ENCODE measurements at places on chromosomes 7 and 10.

GRCh38 chr7:51217804-51218203 is 98.8 kb downstream of the COBL start:
- no peak for DNase-seq

DNA sequence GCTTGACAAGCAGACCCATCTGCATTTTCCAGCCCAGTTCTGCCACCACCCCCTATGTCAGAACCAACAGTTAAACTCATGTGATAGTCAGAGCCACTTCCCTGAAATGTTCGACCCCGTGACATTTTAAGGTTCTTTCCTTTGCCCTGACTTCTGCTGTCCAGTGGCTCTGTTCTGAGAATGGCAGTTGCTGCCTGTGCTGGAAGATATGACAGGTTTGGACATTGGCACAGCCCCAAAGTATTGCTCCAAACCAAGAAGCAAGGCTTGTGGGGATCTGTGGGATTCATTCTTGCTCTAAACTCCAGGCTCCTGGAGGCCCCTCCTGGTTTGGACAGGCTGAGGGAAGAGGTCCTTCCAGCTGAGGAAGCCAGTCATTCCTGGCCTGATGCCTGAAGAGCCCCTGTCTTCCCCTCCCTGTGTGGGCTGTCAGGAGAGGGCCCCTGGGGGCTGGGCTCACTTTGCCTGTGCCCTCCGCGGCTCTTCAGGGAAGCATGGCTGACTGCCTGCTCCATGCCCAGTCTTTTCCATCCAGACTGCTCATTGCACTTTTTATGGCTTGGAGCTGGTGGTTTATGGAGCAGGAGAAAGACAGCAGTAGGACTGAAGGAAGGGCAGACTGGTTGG is 138.0 kb downstream of the CDH23 start:
- DNase-seq = no peak

- DNase-seq = no peak
Observed at GRCh38 chr10:14192746-14193145, 138.0 kb downstream of the FRMD4A start.

GRCh38 chr7:130429019-130429418 is 11.8 kb downstream of the CEP41 start:
- DNase-seq = no peak

DNA sequence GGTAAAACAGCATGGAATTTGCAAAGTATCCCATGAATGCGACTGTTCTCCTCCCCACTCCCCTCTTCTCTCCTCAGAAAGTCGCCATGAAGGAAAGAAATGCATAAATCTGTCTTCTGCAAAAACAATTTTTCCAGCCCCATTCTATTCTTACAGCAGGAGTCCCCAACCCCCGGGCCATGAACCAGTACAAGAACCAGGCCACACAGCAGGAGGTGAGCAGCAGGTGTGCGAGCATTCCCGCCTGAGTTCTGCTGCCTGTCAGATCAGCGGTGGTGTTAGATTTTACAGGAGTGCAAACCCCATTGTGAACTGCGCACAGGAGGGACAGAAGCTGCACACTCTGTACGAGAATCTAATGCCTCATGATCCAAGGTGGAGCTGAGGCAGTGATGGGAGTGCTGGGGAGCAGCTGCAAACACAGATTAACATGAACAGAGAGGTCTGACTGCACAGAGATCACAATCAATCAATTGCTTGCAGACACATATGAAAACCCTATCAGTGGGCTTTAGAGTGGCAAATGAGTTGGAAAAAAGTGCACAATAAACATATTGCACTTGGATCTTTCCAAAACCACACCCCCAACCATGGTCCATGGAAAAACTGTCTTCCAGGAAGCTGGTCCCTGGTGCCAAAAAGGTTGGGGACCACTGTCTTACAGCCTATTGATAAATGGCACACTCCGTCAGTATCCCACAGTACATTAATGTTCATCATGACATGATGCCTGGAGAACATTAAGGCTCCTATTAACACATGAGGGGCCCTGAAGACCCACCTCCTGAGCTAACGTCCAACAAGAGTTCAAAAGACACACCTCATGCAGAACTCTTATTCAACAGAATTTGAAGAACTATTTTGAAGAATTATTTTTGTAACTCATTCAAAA is 205.0 kb downstream of the PTPRN2 start:
- no peak for DNase-seq

DNA sequence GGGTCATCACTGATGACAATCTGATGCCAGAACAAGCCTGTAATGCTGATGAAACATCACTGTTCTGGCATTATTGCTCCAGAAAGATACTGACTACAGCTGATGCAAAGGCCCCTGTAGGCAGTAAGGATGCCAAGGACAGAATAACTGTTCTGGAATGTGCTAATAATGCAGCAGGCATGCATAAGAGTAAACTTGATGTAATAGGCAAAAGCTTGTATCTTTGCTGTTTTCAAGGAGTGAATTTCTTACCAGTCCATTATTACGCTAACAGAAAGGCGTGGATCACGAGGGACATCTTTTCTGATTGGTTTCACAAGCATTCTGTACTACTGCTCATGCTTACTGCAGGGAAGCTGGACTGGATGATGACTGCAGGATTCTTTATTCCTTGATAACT is 18.7 kb downstream of the LCOR start:
- peak; percentile 87 for DNase-seq

DNA sequence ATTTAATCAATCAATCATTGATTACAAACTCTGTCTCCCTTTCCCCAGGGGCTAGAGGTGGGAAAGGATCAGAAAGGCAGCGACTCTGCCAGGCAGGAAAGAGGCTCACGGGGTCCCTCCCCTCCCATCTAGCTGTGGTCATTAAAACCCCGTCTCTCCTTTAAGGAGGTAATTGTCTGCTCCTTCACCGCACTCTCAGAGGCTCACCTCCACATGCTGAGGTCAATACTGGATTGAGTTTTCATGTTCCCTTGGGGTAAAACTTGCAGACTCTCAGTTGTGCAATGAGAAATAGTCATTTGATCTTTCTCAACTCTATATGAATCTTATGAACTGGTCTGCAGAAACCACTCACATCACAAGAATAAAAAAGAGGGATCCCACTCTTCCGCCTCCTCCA is 368.8 kb downstream of the ADRA2A start:
- DNase-seq = no peak

- no peak for DNase-seq
Observed at GRCh38 chr10:35640474-35640873, 1.6 kb downstream of the FZD8 start.

DNA sequence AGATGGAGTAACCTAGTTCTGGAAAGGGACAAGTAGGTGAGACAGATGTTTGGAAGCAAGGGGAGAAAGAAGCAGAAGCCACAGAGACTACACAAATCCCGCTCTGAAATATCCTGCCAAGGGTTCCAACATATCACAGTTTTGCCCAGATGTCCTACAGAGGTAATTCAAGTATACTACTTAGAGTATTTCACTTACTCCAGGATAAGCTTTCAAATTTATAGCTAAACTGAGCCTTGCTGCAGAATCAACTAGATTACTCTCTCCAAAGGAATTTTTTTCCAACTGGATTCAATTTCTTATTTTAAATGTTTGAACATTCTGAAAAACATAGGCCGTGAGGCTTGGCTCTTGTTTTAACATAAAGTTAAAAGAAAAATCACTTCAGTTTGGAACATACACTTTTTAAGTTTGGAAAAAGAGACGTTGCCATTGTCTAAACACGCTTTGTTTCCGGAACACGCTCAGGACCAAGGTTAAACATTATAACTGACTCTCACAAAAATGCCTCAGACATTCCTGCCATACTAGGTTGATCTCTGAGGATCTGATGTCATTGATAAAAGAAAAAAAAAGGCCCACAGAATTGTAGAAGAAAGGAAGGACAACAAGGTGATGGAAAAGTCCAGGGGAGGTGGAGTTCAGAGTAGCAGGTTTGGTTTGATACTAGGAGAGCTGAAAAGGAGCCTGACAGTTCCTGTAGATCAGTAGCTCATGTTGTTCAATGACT is 74.8 kb downstream of the FAM185A start:
- DNase-seq = no peak

GRCh38 chr10:49140304-49141177 is 6.7 kb upstream of the FAM170B start:
- peak; percentile 56 for DNase-seq

- no peak for DNase-seq
Observed at GRCh38 chr10:58765910-58766309, 253.2 kb downstream of the BICC1 start.

DNA sequence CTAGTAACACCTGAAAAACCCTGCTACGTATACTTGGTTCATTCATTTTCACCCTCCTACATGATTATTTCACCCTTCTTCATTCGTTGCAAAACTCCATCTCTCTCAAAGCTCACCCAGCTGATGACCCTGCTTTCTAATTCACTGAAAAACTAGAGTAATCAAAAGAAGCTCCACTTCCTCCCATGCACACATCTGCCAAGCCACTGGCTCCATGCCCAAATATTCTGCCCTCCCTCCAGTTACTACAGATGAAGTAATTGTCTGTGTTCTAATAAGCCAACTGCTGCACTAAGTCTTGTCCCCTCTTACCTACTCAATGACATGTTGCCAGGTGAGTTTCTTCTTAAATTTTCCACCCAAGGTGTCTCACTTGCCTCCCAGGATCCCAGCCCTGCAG is 96.9 kb upstream of the CCDC71L start:
- no peak for DNase-seq

GRCh38 chr10:124303662-124304418 is 114.9 kb downstream of the OAT start:
- no peak for DNase-seq

DNA sequence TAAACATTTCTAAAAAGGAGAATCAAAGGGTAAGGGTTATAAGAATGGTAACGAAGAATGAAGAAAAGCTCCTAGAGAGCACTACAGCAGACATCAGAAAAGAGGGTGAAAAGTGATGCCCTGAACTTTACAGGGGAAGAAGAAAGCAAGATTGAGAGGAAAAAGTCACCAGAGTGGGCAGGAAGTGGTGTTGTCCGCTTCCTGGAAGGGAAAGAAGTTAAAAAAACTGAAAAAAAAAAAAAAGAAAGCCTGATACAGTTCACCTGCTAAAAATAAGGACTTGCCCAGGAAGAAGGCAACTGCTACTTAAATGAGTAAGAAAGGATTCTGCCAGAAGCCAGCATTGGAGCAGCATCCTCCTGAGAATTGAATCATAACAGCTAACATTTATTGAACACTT is 330.1 kb upstream of the PHF14 start:
- no peak for DNase-seq

GRCh38 chr7:107201795-107202450 is 33.1 kb downstream of the HBP1 start:
- no peak for DNase-seq

- DNase-seq = no peak
Observed at GRCh38 chr10:102020938-102021337, 35.0 kb downstream of the ARMH3 start.

DNA sequence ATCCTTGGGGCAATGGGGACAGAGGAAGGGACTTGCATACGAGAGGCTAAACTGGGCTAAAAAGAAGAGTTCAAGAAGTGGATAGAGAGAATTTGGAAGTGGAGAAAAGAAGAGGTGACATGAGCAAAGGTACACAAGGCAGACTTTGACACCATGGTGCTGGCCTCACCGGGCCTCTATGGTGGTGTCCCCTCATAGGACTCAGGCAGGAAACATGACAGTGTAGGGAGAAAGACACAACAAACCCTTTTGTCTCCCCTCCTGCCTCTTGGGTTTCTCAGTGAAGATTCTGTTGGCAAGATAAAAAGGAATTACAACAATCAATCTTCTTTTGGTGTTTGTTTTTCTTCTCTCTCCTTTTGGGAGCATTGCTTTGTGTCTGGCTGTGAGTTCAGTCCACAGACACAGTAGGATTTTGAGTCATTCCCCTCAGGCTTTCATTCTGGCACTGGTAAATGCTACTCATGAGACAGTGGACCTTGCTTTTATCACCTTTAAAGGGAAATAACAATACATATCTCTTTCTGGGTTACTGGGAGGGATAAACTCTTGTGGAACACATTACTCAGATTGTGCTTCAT is 827.7 kb downstream of the TNS3 start:
- DNase-seq = peak; percentile 53

Measured in fibroblast of skin of left quadriceps (primary cell).